ENCODE measurements at places on chromosomes 2 and 18. TPM values are rescaled to one million over a fixed set of nuclear protein-coding genes. Genes with fewer than 3 reads are reported as not detected.

GRCh38 chr2:218166791-218167190, at the start of gene CXCR1:
TSS of gene CXCR1 (minus strand) at chr2:218166962. CDS start at chr2:218165211, 1,751 bp downstream.
- no peaks in the 10 kb centered on the region for H3K4me1 ChIP-seq
- H3K27me3 ChIP-seq: no peaks in the 10 kb centered on the region
- H3K27ac ChIP-seq: no peak within 1 kb of the TSS

DNA sequence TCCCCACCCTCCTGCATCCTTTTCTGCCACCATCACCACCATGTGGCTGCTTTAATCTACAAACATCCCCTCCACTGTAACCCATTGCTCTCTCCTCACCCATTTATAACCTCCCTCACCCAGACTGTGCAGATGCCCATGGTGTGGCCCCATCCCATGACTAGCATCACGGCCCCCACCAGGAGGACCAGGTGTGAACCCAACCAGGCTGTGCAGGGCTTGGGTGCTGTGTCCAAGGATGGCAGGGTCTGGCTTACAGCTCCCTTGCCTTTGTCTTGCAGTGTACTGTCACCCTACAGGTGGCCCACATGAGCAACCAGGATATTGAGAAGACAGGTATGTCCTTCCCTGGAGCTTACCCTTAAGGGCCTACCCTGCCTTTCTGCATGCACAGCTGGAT, 6.8 kb downstream of the FER1L5 start:
- H3K4me3 ChIP-seq: no peak overlapping the region
- no peaks in the 10 kb centered on the region for H3K36me3 ChIP-seq
- no peaks in the 10 kb centered on the region for H3K27me3 ChIP-seq
- H3K27ac ChIP-seq: no peak overlapping the region
- no peak for DNase-seq
- H3K4me1 ChIP-seq: no peaks in the 10 kb centered on the region

- no peak for DNase-seq
- H3K36me3 ChIP-seq: peaks cover 9% of the 10 kb centered on the region
- peak overlapping the region; percentile 89 for H3K27ac ChIP-seq
- H3K4me1 ChIP-seq: peaks cover 29% of the 10 kb centered on the region
These were observed 106.9 kb downstream of the ROCK1 start for GRCh38 chr18:21004726-21005125.

DNA sequence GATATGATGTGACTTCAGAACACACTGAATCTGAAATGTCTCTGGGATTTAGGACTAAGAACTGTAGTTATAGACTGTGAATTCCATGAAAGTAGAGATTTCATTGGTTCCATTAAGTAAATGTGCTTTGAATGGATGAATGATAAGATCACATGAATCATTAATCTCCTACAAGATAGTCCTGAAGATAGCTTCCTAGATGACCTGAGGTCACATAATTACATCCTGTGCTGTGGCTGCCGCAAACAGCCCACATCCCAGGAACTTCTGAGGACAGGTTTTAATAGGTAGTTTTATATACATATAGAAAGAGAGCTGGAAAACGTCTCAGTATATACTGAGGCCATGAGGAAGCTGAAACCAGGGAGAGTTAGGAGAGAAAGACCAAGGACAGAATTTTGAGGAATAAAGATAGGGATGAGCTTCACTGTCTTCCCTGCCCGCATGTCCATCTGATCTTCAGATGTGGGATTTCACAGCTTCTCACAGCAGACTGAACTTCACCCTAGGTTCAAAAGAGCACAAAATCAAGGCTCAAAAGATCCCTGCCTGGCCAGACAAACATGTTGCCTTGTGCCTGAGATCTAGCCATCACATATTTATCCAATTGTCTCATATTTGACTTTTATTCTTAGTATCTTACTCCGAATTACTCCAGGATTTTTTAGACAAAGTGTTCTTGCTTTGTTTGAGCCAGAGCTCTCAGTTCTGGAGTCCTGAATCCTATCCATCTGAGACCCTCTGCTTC, 188.2 kb downstream of the IRS1 start:
- no peak overlapping the region for H3K27ac ChIP-seq
- H3K4me1 ChIP-seq: peaks cover 10% of the 10 kb centered on the region
- no peaks in the 10 kb centered on the region for H3K36me3 ChIP-seq
- no peak for DNase-seq
- H3K27me3 ChIP-seq: no peaks in the 10 kb centered on the region

- no peak overlapping the region for H3K27ac ChIP-seq
- no peak overlapping the region for H3K4me3 ChIP-seq
- peaks cover 16% of the 10 kb centered on the region for H3K36me3 ChIP-seq
These were observed 2.1 kb upstream of the LBX2 start for GRCh38 chr2:74501335-74502071.

GRCh38 chr2:26477911-26478253, at the start of gene OTOF:
TSS of gene OTOF (minus strand) at chr2:26478124.
- no peaks in the 10 kb centered on the region for H3K27me3 ChIP-seq
- no peak within 1 kb of the TSS for H3K27ac ChIP-seq
- H3K36me3 ChIP-seq: no peaks in the 10 kb centered on the region

- no peak overlapping the region for H3K27ac ChIP-seq
- H3K4me1 ChIP-seq: no peaks in the 10 kb centered on the region
- no peaks in the 10 kb centered on the region for H3K36me3 ChIP-seq
- no peak overlapping the region for H3K4me3 ChIP-seq
These were observed 256.2 kb downstream of the PIK3C3 start for GRCh38 chr18:42211201-42211600.

- H3K4me3 ChIP-seq: no peak overlapping the region
- H3K27ac ChIP-seq: no peak overlapping the region
- H3K27me3 ChIP-seq: no peaks in the 10 kb centered on the region
- H3K4me1 ChIP-seq: no peaks in the 10 kb centered on the region
- H3K36me3 ChIP-seq: peaks cover 3% of the 10 kb centered on the region
- DNase-seq: no peak
These were observed 79.0 kb downstream of the DYSF start for GRCh38 chr2:71532327-71532726.

DNA sequence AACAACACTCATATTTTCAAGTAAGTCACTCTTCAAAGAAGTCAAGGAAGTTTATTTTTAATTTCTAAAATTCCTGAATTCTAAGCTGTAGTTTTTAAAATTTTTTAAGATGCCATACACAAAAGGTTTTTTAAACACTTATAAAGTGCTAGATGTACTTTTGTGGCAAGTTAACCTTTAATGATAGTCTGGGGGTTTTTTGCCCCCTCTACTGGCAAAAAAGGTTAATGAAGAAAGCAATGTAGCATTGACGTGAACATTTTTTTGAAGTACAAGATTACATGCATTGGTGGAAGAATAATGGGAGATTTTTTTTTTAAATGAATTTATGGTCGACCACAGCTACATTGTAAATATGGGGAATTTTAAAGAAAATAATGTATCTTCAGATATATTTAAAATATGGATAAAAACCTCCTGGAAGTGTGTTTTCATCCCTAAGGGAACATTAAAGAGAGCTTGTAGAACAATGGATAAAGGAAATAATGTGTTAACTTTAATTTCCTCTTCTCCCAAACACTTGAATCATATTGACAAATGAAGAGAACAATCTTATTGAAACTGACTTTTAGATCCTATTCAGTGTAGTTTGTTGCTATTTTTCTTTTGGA, 12.6 kb downstream of the ITPRID2 start:
- no peaks in the 10 kb centered on the region for H3K27me3 ChIP-seq
- no peak for DNase-seq
- peaks cover 48% of the 10 kb centered on the region for H3K4me1 ChIP-seq
- no peak overlapping the region for H3K27ac ChIP-seq
- H3K4me3 ChIP-seq: no peak overlapping the region

DNA sequence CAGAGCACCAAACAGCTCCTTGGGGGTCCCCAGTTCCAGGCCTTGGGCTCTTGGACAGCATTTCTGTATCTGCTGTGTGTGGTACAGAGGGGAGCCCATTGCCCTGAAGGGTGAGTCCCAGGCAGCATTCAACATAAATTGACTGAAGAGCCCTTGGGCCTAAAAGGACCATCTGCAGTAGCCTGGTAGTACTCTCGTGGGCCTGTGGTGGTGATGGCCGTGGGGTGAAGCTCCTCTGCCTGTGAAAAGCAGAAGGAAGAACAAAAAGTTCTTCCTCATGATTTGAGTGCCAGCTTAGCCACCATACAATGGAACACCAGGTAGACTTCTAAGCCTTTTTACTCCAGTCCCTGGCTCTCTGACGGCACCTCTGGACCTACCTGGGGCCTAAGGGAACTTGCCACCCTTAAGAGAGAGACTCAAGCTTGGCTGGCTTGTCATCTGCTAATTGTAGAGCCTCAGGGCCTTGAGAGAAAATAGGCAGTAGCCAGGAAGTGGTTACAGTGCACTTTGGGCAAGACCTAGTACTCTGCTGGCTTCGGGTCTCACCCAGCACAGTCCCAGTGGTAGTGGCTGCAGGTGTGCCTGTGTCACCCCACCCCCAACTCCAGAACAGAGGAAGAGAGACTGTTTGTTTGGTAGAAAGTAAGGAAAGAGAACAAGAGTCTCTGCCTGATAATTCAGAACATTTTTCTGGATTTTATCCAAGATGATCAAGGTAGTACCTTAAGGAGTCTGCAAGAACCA, 84.6 kb upstream of the CERS6 start:
- no peak overlapping the region for H3K4me3 ChIP-seq
- H3K27me3 ChIP-seq: no peaks in the 10 kb centered on the region
- no peak overlapping the region for H3K27ac ChIP-seq
- no peaks in the 10 kb centered on the region for H3K36me3 ChIP-seq

RPS27A gene
- 831 TPM for total RNA-seq

PDK1 gene
- 15.7 TPM for total RNA-seq

HTR2B gene
- total RNA-seq: 2.8 TPM

UGT1A4 gene
- total RNA-seq: not detected

ACADL gene
- total RNA-seq: 132 TPM

LONRF2 gene
- 7.0 TPM for total RNA-seq

MALL gene
- total RNA-seq: 25.3 TPM
